CD4-positive, alpha-beta T cell treated with Interleukin-6 at 100 ng/mL for 8 hours (primary cell): ENCODE measurements at places on chromosomes 7 and 10.

- no peak for DNase-seq
These were observed 991.3 kb downstream of the LRMDA start for GRCh38 chr10:76422769-76423168.

DNA sequence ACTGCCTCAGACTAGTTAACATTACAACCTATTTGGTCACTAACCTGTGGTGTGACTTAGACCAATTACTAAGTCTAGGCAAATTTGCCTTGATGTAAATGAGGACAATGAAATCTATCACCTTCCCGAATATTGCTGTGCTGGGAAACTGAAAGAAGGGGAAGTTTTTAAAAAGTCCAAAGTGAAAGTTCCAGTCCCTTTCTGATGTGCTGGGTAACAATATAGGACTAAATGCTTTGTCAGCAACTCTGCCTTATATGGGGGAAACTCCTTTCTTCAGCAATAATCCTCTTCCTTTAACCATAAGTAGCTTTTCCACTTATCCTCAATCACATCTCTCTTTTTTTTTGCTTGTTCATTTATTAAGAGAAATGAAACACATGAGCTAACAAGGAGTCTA lies 3.9 kb downstream of the PIK3AP1 start:
- no peak for DNase-seq

DNA sequence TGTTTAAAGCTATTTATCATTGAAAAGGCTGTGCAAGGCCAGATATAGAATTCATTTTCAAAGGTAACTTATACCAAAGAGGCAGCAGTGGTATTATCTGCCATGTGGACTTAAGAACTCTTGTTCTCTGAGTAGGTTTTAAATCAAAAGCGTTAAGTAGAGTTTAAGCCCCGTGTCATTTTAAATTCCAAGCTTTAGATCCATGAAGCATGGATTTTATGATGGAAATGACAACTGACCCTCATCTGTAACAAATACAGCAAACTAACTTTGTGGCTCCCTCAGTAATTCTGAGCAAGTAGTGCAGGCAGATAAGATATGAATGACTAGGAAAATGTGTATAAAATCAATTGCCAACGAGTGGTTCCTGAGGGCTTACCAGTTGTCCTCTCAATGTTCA lies 247.0 kb downstream of the WDR11 start:
- DNase-seq = no peak

DNA sequence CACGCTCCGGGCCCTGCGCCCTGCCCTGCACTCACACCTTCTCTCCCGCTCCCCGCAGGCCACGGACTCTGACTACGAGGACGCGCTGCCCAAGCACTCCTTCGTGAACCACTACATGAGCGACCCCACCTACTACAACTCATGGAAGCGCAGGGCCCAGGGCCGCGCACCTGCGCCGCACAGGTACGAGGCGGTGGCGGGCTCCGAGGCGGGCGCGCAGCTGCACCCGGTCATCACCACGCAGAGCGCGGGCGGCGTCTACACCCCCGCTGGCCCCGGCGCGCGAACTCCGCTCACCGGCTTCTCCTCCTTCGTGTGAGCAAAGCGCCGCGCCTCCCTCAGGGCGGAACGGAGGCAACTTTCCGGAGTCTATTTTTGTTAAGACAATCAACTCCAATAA lies 417.0 kb upstream of the FOXK1 start:
- no peak for DNase-seq

- DNase-seq = no peak
These were observed 3.8 kb downstream of the SFXN2 start for GRCh38 chr10:102718220-102718619.

DNA sequence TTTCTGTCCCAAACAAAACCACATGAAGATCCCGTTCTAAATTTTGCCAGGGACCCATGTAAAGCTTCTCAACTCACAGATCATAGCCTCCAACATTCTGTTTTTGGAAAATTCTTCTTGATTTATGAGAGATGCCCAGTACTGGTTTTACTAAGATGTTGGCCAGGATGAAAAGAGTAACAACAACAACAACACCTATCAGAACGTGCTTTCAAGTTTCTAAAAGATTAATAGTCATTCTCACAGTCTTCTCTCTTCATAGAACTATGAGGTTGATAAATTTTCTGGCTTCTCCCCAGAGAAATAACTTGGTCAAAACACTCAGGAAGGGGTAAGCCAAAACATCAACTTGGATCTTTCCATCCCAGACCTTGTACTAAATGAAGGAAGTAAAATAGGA lies 567.5 kb upstream of the IGFBP3 start:
- DNase-seq = no peak

GRCh38 chr7:79714081-79714480 lies 260.6 kb upstream of the MAGI2 start:
- no peak for DNase-seq

GRCh38 chr10:124212702-124213101 lies 119.3 kb upstream of the CHST15 start:
- DNase-seq = no peak

- DNase-seq = no peak
These were observed 83.3 kb upstream of the KLF6 start for GRCh38 chr10:3868271-3868664.

GRCh38 chr10:124436191-124436638 lies 13.6 kb downstream of the NKX1-2 start:
- DNase-seq = no peak

- no peak for DNase-seq
These were observed 53.3 kb downstream of the DIP2C start for GRCh38 chr10:636016-636730.

DNA sequence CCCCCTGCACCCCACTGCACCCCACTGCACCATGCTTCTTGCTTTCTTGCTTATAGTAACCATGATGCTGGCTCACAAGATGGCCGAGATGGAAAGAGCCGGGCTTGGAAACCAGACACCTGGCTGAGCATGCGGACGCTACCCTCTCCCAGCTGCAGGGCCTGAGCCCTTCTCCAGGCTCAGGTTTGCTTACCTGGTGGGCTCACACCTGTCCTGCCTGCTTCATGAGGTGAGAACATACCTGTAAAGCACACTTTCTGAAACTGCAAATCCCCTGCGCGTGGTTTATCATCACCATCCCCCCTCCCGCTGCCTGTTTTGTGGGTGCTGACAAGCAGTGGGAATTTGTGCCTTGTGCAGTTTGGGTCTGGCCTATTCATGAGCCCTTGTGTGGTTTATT lies 302.7 kb downstream of the GLRX3 start:
- DNase-seq = no peak

- DNase-seq = no peak
These were observed 12.7 kb downstream of the CNTNAP2 start for GRCh38 chr7:146129296-146129695.

GRCh38 chr10:6082496-6083395 lies 6.1 kb upstream of the RBM17 start:
- no peak for DNase-seq

DNA sequence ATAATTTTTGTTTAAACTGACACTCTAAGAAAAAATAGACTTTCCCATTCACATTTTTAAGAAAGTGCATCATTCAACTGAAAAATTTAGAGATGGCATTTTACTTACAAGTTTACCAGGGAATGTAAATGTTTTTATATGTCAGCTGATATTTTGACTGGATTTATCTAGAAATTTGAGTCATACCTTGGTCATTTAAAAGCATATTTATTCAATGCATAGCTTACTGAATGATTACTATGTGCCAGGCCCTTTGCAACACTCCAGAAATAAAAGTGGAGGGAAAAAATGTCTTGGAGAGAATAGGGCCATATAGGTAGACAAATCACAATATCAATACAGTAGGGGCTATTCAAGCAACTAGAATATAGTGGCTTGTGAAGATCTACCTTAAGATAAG lies 98.4 kb upstream of the FAM3C start:
- no peak for DNase-seq

GRCh38 chr10:124074501-124075109 lies 18.8 kb downstream of the CHST15 start:
- peak; percentile 17 for DNase-seq

DNA sequence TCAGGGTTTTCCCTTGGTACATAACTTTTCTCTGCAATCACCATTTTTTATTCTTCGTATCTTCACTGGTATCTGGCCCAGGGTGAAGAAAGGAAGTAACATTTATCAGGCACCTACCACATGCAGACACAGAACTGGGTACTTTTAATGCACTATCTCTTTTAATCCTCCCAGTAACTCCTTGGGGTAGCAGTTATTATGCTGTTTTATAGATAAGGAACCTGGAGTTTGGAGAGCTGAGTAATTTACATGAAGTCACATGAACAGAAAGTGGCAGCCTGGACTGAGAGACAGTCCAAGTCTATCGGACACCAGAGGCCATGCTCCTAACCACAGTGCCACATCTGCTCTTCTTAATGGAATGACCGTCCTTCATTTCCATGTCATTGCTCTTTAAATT lies 117.1 kb upstream of the PODXL start:
- DNase-seq = no peak

DNA sequence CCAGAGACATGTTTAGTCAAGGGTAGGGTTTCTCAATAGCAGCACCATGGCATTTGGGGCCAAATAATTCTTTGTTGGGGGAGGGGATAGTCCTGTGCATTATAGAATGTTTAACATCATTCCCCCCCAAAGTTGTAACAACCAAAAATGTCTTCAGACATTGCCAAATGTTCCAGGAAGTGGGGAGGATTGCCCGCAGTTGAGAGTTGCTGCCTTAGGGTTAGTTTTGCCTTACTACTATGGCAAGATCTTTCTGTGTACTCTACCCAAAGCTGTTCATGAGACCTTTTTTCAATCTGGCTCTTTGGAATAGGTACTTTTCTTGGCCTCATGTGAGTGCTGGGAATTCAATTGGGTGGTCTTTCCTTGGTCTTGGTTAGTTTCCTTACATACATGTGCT lies 34.1 kb downstream of the SAMD8 start:
- DNase-seq = no peak

DNA sequence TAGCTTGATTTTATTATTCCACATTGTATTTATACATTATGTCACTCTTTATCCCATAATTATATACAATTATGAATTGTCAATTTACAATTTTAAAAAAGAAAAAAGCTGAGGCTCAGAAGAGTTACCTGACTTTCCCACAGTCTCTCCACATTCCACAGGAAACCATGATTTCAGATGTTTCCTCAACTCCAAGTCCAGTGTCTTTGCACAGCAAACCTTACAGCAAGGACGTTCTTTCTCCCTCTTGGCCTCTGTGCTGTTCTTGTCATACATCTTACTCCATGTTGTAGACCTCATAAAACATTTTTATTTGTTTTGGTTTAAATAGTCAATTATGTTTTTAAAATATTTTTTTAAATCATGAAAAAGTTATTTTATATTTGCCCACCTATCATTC lies 34.9 kb upstream of the GRB10 start:
- no peak for DNase-seq

- DNase-seq = no peak
These were observed 2.9 kb downstream of the NPC1L1 start for GRCh38 chr7:44538093-44538797.

DNA sequence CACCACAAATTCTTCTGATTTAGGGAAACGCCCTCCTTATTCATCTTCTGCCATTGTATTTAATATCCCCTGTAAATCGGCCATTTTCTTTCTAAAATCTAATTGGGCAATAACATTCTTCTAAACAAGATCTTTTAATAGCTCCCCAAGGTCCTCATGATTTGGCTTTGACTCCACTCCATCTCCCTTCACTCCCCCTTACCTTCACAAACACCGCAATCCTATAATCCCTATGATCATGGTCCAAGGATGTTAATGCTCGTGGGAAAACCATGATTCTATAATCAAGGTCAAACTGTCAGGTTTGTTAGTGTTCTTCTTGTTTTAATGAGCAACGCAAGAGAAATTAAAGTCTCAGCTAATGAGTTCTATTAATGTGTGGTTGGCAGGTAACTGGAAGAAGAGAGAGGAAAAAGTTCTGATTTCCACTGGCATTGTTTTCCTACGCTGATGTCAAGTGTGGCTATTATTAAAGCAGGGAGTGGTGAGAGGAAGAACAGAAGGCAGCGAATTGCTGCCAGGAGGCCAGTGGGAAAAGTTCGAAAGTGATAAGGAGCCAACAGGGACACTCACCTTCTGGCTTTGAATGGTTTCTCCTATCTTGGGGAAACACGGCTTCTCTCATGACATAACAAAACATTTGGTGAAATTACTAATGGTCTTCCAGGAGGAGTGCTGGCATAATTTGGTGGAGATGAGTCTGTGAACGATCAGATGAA lies 28.1 kb downstream of the LRRC72 start:
- DNase-seq = no peak

GRCh38 chr10:113059371-113059780 lies 109.3 kb downstream of the TCF7L2 start:
- DNase-seq = no peak

- DNase-seq = no peak
These were observed 94.2 kb downstream of the NRBF2 start for GRCh38 chr10:63227207-63227895.

GRCh38 chr10:80498833-80499741 lies 38.6 kb upstream of the SH2D4B start:
- peak; percentile 40 for DNase-seq

GRCh38 chr7:16040346-16040745 lies 353.9 kb upstream of the MEOX2 start:
- DNase-seq = no peak

DNA sequence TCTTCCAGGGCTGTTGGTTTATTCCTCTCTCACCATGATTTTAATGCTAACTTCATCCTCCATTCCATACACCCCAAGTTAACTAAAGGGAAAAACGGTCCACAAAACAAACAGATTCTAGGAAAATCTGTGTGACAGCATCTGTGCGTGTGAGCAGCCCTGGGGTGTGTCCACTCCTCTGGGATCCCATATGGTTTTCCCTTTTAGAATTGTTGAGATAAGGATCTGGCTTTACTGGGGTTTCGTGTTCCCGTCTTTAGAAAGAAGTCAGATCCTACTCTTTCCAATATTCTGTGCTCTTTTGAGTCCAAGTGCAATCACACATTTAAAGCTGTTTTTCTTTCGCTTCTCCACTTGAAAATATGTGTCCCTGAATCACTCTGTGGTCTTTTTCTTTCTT lies 257.1 kb downstream of the KLF6 start:
- DNase-seq = no peak

DNA sequence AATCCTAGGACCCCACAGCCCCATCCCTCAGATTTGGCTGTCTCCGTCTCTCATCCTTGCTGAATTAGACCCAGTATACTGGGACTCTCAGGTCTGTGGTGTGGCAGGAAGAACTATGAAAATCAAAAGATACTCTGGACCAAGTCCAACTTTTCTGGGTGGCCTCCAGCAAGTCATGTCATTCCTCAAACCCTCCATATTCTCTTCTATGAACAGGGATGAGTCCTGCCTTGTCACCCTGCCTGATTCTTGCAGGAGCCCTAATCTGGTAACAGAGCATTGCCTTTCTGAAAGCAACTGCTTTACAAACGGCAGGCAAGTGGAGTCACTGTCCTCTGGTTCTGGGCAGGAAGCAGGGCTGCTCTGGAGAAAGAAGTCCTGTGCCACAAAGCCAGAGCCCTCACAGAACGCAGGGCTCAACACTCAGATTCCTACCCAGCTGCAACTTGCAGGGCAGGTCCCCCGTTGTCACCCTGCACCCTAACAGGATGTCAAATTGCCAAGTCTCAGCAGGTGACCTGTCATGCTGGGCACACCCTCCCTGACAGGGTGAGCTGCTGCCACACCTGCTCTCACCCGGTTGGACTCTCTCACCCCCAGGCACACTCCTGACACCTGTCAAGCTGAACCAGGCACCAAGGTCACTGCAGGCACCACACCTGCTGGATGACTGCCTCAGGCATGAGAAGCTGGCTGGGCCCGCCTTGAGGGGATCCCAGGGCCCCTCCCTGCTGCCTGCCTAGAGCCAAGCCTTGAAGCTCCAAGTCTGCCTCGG lies 227.7 kb downstream of the KCNMA1 start:
- DNase-seq = no peak

- no peak for DNase-seq
These were observed 234.0 kb downstream of the CDC14C start for GRCh38 chr7:49158321-49158720.
